Kidney (tissue), 22 donors: ENCODE measurements at places on chromosomes 11 and 22.
A peak's percentile ranks its signal among the peaks of the same experiment; 100 is the strongest.

- DNase-seq: no peak
Measured at GRCh38 chr11:71418643-71419042, 29.6 kb downstream of the DHCR7 start.

DNA sequence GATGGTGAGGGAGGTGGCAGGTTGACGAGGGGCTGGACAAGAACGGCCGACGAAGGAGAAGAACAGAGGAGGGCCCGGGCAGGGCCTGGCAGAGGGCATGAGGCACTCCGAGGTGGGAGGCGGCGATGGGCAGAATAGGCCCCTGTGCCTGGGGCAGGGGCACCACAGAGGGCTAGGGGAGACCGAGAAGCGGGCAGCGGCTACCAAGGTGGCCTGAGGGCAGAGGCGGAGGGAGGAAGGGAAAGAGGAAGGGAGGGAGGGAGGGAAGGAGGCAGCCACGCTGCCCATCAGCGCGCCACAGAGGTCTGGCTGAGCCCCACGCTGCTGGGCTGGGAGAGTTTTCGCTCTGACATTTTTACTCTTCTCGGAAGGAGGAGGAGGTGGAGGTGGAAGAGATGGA, 11.3 kb downstream of the LSP1 start:
- peak; percentile 51 for DNase-seq

- DNase-seq: peak; percentile 76
Measured at GRCh38 chr11:113113801-113114704, 152.8 kb downstream of the NCAM1 start.

GRCh38 chr11:27248576-27249509, 114.2 kb downstream of the CCDC34 start:
- no peak for DNase-seq

DNA sequence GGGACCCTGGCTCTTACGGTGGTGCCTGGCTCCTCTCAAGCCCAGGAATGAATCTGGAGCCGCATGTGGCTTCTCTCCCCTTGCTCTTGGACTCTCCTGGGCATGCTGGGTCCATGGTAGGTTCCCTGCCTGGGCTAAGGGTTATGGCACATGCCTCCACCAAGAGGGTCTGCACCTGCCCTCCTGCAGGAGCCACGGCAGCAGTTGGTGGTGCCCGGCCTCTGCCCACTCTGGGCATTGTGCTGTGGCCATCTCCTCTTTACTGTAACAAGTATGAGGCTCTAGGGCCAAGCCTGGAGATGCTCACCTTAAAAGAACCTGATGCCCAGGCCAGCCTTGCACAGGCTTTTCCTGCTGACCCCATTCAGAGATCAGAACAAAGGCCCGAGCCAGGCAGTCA, 104.0 kb upstream of the PITPNB start:
- no peak for DNase-seq

DNA sequence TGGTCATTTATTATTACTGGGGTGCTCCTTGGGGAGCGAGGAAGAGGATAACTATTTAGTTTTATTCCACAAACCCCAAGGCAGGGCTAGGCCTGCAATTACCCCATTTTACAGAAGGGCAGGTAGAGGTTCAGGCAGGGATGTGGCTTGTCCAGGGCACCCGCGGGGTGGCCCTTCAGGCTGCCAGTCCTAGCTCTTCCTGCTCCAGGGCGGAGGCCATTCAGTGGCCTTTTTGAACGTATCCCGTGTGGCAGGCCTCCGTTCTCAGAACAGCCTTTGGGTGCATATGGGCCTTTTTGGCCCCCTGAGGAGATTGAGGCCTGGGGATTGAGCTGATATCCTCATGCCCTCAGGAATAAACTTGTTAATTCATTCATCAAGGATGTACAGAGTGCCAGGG, 66.2 kb downstream of the MPPED1 start:
- no peak for DNase-seq

GRCh38 chr11:113242767-113243397, 71.5 kb upstream of the TTC12 start:
- peak; percentile 72 for DNase-seq

DNA sequence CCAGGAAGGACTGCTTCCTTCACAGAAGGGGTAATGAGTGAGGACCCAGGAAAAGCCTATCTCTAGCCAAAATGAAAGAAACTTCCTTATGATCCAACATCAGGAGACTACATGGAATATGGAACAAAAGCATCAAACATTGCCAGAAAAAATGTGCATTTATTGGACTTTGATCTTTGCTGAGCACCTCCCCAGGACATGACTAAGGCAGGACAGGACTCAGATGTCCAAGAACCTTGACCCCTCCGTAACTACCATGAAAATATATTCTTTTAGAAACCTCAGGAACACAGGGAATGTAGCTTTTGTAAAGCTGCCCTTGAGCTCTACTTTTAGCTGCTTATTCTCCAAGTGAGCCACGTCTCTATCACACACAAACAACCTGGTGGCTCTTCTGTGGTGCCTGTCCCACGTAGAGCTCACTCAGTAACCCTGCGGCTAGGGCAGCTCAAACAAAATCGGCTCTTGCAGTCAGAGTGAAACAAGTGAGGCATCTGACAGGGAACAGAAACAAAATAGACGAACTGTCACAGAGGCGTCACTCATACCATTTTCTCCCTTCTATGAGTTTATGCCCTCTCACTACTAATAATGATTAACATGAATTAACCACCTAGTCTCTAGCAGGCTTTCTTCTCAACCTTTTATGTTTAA, 471.5 kb upstream of the API5 start:
- no peak for DNase-seq

DNA sequence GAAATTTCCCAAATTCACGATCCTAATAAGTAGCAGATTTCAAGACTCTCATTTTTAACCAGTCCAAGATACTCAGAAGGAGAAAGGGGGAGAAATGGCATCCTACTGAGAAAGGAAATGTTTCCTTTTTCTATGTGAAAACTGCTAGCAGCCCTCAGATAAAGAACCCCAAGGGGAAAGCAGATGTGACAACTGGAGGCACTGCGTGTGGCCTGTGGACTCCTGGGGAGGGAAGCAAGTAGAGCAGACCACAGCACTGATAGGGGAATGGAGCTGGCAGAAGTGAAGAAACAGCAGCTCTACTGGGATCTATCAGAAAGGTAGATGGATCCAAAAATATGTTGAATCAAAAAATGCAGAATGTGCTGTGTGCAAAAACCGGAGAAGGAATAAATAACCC, 239.7 kb upstream of the API5 start:
- no peak for DNase-seq

DNA sequence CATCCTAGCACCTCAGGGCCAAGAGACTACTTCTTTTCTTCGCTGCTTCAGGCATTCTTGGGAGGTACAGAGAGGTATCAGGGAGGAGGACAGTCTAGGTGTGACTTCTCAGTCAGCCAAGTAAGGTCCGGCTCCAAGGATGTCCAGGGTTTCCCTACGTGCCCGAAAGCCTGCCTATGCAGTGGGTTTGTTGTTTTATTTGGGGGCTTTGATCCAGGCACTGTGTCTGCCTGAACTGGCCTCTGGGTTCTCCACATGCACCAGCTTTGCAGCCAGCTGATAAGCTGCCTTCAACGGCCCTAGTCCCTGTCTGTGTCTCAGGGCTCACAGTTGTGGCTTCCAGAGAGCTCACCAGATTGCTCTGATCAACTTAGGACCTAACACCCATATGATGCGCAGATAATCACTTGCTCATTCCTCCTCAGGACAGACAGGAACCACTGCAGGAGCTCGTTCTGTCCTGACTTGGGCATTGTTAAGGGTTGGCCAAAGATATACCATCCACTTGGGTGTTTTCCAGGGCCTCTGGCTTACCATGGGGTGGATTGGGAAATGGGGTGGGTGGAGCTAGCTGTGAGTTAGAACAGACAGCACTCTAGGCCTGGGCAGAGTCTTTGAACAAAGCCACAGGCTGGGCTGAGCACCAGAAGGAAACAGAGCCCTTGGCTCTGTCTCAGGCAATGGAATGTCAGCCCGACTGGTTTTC, 45.5 kb upstream of the CRYBB3 start:
- no peak for DNase-seq

- peak; percentile 70 for DNase-seq
Measured at GRCh38 chr11:112784323-112785073, 176.7 kb upstream of the NCAM1 start.

- DNase-seq: no peak
Measured at GRCh38 chr11:83159902-83160865, 3.3 kb downstream of the PCF11 start.

GRCh38 chr11:68504432-68505066, 44.0 kb downstream of the PPP6R3 start:
- no peak for DNase-seq
